ENCODE measurements at places on chromosomes 12 and 14. TPM values are rescaled to one million over a fixed set of nuclear protein-coding genes. Genes with fewer than 3 reads are reported as not detected.

- peak; percentile 57 for DNase-seq
Measured at GRCh38 chr12:101877806-101878242, 444 bp downstream of the DRAM1 start.

PLBD1 gene
- total RNA-seq = 6.5 TPM

- DNase-seq = no peak
Measured at GRCh38 chr12:52214421-52214802, 18.6 kb upstream of the KRT7 start.

GRCh38 chr14:64997108-64997794 lies 10.6 kb downstream of the FNTB start:
- DNase-seq = no peak

ACTR6 gene
- 19.6 TPM for total RNA-seq

DNA sequence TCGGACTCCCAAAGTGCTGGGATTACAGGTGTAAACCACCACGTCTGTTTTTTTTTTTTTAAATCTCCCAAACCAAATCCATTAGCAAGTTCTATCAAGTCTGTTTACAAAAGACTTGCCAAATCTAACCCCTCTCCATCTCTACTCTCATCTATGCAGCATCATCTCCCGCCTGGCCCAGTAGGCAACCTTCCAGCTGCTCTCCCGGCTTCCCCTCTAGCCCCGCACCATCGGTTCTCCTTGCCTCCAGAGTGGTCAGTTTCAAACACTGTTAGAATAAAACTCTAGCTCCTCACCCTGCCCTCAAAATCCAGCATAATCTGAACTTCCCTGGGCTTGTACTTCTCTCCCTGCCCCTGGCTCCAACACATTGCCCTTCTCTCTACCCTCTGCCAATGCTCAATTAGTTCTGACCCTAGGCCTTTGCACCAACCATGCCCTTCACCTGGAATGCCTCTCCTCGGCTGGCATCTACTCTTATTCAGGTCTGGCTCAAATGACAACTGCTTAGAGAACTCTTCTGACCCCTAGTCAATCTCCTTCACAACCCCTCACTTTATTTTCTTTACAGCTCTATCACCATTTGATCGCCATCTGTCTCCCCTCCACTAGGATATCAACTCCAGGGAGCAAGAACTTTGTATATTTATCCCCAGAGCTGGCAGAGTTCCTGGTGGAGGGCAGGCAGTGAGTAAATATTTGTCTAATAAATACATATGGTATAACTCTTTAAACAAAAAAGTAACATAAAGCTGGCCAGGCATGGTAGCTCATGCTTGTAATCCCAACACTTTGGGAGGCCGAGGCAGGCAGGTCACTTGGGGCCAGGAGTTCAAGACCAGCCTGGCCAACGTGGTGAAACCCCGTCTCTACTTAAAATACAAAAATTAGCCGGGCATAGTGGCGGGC lies 4.9 kb downstream of the WSB2 start:
- peak; percentile 12 for DNase-seq
